ENCODE measurements at places on chromosomes 6 and 20.
A peak's percentile ranks its signal among the peaks of the same experiment; 100 is the strongest.

GRCh38 chr6:144344646-144345045, 59.5 kb downstream of the UTRN start:
- no peak for DNase-seq

- DNase-seq = no peak
Observed at GRCh38 chr20:16694161-16694560, 35.7 kb upstream of the SNRPB2 start.

- DNase-seq = no peak
Observed at GRCh38 chr6:14789996-14790395, 455.9 kb upstream of the JARID2 start.

- peak; percentile 95 for DNase-seq
Observed at GRCh38 chr6:33297956-33298772, 578 bp downstream of the RGL2 start.

GRCh38 chr20:16621435-16622141, 48.3 kb upstream of the KIF16B start:
- DNase-seq = no peak

GRCh38 chr20:5734602-5735001, 15.6 kb upstream of the SHLD1 start:
- DNase-seq = no peak

DNA sequence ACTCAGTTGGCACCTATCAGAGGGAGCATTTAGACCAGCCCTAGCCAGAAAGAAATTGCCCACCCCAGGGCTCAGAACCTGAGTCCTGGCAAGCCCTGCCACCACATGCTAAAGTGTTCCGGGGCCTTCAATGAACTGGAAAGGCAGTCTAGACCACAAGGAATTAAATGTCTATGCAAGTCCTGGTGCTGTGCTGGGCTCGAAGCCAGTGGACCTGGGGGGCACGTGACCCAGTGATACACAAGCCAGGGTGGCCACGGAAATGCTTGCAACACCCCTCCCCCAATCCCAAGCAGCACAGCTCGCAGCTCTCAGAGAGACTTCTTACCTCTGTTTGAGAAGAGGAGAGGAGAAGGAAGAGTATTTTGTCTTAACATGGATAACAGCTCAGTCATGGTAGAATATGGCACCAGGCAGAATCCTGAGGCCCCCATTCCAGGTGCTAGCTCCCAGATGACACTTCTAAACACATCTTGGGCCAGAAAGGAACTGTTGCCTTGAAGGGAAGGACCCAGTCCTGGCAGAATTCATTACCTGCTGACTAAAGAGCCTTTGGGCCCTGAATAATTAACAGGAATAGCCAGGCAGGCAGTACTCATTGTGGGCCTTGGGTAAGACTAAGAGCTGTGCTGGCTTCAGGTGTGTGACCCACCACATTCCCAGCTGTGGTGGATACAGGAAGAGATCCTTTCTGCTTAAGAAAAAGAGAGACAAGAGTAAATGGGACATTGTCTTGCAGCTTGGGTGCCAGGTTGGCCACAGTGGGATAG, 111.3 kb downstream of the BTBD9 start:
- DNase-seq = no peak

GRCh38 chr6:7047128-7047527, 60.6 kb upstream of the RREB1 start:
- DNase-seq = no peak

- no peak for DNase-seq
Observed at GRCh38 chr6:129239825-129240491, 357.0 kb downstream of the LAMA2 start.

GRCh38 chr6:25062070-25062811, 126.5 kb upstream of the RIPOR2 start:
- no peak for DNase-seq

- DNase-seq = no peak
Observed at GRCh38 chr20:3010985-3011723, 32.3 kb upstream of the GNRH2 start.

- no peak for DNase-seq
Observed at GRCh38 chr20:38985060-38985459, 22.9 kb downstream of the DHX35 start.

- no peak for DNase-seq
Observed at GRCh38 chr6:90894285-90895130, 307.6 kb upstream of the MAP3K7 start.

DNA sequence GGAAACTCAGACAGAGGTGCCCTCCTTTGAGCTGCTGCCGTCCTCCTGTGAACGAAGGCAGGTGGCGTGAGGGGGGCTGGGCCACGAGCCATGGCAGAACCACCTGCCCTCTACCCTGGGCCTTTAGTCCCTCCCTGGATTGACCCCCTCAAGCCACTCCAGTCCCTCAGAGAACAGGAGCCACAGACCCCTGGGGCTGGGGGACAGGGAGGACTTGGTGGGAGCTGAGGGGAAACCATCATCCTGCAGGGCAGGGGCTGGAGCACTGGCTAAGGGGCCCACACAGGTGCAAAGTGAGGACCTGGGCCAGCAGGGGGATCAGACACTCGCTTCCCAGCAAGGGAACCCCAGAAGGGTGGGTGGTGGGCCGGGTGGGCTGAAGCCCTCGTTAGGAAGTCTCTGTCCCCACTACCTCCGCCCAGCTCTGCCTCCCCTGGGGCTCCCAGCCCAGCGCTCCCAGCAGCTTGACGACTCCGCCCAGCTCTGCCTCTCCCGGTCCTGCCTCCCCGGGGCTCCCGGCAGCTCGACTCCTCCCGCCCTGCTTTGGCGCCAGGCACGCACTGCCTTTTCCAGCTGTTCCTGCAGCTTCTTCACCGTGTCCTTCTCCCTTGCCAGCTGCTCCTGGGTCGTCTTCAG, 44.4 kb downstream of the DSTN start:
- peak; percentile 87 for DNase-seq

DNA sequence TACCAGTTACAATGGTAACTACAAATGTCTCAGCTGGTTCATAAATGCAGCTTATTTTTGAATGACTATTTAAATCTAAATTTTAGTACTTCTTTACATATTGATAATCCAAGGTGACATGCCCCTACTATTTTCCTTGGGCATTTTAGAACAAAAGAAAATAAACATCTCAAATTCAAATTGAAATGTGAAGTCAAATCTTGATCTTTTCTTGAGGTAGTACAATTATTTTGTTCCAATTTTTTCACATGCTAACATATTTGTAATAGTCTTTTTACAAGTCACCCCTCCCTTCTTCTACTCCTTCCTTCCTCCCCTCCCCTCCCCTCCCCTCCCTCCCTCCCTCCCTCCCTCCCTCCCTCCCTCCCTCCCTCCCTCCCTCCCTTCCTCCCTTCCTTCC, 370.1 kb upstream of the MMS22L start:
- no peak for DNase-seq

DNA sequence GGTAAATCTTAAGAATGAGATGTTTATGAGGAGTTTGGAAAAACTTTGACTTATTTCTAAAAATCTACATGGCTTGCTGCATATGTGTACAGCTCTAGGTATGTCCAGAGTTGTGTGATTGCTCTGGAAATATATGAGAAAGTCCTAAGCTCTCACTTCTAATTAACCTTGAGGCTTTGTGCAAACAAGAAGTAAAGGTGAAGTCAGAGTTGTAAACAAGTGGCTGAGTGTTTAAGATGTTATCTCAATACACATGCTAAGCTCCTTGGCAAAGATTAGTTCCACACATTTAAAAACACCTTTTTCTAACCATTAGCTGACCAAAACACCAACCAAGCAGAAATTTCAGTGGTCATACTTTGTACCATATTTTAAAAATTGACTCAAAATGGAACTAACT, 684.2 kb downstream of the HTR1B start:
- no peak for DNase-seq

- DNase-seq = no peak
Observed at GRCh38 chr6:78308025-78308424, 559.3 kb upstream of the IRAK1BP1 start.

DNA sequence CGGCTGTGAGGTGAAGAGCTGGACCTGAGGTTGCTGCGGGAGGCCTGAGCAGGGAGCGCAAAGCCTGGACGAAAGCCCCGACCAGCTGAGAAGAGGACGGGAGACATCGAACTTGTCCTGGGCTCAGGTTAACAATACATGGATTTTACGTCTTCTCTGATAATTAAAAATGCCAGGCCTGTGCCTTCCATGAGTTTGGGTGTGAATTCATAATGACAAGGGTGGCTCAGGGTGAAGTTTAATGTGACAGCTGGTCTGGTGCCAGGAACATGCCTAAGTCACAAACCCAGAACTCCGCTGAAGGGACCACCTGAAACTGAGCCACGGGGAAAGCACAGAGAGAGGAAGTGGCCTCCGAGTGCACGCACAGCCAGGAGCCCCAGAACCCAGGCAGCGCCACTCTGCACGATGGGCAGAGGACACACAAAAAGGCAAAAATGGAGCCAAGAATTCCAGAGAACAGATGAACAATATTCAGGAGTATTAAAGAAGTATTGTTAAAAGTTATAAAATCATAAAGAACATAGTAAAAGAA, 150.1 kb upstream of the RPS6KA2 start:
- DNase-seq = no peak

DNA sequence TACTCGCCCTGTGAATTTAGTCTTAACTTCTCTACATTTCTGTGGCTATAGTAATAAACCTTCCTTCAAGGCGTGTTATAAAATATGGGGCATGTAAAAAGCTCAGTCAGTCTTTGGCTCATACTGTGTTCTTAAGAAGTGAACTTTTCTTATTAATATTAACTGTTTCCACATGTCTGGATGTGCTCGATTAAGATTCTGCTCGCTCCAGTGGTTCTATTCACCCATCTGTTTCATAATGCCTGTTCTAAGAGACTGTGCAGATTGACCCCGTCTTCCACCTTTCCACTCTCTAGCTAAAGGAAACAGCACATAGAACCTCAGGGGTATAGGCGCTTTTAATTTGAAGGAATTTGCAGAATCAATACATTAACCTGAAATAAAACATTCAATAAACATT, 99.9 kb downstream of the L3MBTL3 start:
- DNase-seq = no peak

DNA sequence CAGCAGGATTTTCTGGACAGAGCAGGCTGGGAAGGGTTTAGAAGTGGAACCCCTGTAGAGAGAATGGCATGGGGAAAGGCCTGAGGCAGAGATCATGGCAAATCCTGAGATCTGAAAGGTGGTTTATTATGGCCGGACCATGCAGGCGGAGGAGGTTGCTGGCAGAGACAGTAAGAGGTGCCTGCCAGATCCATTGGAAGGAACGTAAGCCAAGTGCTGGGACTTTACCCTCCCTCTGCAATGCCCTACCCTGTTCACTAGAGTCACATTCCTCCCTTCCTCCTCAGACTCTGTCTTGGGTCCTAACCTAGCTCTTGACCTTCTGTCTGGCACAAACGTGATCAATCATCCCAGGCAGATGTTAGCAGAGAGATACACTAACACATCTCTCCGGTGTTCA, 66.4 kb upstream of the SLC22A23 start:
- DNase-seq = no peak

DNA sequence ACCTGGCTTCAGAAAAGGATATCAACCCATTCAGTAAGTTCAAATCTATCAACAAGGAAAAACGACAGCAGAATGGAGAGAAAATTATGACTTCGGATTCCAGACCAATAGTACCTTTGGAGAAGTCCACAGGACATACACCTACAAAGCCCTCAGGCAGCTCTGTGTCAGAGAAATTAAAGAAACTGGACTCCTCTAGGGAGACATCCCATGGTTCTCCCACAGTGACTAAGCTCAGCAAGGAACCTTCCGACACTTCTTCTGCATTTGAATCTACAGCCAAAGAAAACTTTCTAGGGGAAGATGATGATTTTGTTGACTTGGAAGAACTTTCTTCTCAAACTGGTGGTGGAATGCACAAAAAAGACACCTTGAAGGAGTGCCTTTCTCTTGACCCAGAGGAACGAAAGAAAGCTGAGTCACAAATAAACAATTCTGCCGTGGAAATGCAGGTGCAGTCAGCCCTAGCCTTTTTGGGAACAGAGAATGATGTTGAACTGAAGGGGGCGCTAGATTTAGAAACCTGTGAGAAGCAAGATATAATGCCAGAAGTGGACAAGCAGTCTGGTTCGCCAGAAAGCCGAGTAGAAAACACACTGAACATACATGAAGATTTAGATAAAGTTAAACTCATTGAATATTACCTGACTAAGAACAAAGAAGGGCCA, 67.4 kb upstream of the HINT3 start:
- no peak for DNase-seq

DNA sequence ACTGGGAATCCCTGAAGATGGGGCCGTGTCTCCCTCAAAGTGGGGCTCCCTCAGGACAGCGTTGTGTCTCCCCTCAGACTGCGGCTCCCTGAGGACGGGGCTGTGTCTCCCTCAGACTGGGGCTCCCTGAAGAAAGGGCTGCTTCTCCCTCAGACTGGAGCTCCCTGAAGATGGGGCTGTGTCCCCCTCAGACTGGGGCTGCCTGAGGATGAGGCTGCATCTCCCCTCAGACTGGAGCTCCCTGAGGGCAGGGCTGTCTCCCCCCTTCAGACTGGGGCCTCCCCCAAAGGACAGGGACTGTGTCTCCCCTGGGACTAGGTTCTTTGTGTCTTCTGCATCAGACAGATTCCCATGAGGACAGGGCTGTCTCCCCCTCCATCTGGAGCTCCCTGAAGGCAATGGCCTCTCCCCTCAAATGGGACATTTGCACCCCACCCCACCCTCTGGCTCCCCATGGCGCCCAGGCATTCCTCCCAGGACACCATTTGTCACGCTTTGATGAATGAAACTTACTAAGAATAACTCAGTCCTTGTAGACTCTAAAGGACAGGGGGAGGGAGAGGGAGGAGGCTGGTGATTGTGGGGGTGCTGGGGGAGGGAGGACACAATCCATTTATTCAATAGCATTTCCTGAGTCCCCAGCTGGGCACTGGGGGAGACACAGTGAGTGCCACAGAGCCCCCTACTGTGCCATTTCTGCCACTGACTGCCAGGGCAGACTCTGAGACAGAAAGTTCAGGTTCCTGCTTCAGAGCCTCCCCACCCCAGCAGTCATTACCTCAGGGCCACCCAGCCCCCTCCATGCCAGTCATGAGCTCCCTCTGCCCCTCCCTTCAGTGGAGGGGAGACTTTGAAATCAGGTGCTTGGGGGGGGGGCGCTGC, 122.4 kb downstream of the MRPL14 start:
- no peak for DNase-seq

DNA sequence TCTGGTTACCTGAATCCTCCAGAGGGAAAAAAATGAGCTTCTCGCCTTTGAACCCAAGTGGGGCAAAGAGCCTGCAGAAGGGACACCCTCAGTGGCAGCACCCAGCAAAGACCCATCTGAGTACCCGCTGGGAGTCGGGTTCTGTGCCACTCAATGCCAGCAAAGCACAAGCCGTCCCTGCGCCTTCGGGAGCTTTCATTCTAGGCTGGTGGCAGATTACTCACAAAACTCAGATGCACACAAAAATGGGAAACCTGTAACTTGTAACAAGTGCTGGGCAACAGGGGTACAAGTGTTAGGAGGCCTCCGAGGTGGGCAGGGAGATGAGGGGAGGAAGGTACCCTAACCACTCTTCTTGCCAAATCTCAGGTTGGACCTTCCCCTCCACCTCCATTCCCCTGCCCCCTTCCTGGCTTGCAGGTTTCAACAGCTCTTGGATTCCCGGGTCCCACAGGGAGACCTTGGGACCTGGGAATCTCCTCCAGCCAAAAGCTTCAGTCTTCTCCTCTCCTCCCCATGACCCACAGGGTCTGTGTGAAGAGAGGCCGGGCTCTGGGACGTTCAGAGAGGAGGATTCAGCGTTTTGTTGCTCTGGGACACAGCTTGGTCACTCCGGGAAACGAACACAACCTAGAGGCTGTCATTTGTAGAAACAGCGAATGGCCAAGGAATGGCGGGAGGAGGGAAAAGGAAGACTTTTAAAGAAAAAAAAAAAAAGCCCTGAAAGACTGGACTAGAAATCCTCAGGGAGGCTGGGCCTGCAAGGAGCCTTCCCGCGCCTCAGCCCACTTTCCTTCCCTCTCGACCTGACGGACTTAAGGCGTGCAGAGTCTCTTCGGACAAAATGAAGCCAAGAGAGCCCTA, 1.2 kb upstream of the PARD6B start:
- no peak for DNase-seq

- no peak for DNase-seq
Observed at GRCh38 chr6:163533443-163533842, 118.9 kb downstream of the QKI start.
